Stimulated activated CD8-positive, alpha-beta memory T cell treated with anti-CD3 and anti-CD28 coated beads, Interleukin-15, amount 100 ng/mL, for 24 hours (primary cell): ENCODE measurements at places on chromosomes 12 and 14.

DNA sequence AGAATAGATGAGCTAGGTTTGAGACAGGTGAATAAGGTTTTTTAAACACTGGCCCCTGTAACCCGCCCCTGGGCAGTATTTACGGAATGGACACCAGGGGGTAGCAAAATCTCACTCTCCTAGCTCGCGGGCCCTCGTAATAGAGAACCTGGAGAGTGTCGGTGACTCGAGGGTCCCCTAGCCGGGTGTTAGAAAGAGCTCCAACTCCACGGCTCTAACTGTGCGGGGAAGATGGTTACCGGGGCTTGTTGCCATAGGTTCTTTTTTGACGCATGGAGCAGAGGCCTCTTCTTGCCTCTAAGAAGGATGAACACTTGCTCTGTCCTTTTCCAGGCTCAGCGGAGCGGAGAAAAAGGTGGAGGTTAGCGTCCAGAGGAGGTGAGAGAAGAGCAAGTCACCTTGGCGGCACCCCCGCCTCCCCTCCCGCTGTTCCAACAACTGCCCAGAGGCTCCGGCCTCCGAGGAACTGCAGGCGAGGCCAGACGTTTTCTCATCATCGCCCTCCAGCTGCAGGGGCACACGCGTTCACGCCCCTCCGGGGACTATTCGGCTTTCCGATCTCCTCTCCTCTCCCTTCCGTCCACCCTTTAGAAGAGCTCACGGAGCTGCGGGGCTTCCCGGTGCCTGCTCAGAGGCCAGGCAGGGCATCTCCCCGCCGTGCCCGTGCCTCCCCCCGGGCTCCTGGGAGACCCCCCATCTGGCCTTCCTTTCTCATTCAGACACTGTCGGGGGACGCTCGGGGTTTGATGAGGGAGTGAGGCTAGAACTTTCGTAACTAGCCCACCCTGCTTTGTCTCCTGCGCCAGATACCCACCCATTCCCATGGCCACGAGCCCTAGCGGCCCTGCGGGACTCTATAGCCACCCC is 1.4 kb upstream of the ARHGEF40 start:
- no peak for DNase-seq

- no peak for DNase-seq
Observed at GRCh38 chr12:81176796-81177195, 98.9 kb downstream of the ACSS3 start.

DNA sequence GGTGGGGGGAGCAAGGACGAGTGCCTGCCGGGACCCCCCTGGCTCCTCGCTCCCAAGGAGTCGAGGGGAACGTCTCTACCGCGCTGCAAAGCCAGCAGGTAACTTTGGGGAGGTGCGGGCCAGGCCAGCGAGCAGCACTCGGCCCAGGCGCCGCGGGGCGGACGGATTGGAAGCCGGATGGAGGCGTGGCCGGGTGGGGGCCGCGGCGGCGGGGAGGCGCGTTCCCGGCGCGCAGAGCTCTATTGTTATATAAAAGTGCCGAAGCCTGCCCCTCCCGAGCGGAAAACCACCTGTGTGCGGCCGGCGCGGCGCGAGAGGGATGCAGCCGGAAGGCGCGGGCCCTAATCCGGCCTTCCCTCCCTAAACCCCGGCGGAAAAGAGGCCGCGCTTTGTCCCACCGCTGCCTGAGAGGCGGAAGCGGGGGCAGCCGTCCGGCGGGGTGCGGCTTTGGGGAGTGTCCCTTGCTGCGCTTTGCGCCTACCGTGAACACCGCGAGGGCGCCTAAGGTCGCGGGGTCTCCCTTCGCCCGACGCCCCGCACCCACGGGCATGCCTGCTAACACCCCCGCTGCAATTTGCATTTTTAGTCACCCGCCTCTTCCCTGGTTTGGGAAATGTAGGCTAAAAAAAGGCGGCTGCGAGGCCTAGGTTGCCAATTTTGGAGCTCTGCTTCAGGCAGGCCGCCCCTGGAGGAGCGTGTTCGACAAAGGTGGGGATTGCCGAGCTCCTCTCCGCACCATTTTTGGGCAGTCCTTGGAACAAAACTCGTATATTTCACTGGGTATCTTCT is 1.7 kb upstream of the DUSP6 start:
- DNase-seq: peak; percentile 31

DNA sequence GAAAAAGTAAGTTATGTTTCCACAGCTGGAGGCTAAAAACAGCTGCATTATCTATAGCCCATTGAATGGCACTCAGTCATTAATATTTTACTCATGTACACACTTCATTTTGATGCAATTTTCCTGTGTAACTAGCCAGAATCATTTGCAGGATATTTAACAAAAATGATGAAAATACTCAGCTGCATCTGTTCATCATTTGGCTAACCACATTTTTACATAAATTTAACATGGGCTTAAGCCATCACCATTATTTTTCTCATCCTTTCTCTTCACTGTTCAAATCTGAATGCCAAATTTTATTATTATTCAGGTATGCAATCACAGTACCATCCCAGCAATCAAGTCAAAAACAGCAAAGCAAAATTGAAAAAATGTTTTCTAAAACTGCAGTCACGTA is 41.8 kb downstream of the ATXN7L3B start:
- no peak for DNase-seq

GRCh38 chr12:129075460-129076208 is 222.4 kb downstream of the GLT1D1 start:
- DNase-seq: no peak

GRCh38 chr14:50676814-50677516 is 8.9 kb upstream of the SAV1 start:
- DNase-seq: no peak

DNA sequence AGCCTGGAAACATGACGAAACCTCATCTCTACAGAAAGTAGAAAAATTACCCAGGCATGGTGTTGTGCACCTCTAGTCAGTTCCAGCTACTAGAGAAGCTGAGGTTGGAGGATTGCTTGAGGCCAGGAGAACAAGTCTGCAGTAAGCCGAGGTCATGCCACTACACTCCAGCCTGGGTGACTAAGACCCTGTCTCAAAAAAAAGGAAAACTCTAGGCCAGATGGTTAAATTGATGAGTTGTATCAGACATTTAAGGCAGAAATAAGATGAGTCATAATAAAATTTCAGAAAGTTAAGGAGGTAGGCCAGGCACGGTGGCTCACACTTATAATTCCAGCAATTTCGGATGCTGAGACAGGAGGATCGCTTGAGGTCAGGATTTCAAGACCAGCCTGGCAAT is 10.7 kb downstream of the EIF2S1 start:
- no peak for DNase-seq

GRCh38 chr12:91007531-91008290 is 2.9 kb upstream of the EPYC start:
- DNase-seq: no peak

DNA sequence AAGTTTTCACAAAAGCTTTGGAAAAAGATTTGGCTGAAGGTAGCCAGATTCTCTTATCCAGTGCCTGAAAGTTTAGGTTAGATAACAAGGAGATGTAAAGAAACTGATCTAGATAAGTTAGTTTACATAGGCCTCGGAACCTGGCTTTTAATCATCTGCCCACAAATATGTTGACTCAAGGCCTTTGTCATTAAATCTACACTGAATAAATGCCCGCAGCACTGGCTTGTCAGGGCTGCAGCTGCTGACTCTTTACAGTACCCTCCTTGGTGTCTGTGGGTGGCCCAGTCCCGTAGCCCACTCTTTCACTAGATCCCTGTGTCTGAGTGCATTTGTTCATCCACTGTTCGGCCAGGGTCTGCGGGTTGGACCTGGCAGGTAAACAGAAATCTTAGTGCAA is 58.0 kb downstream of the TMEM116 start:
- DNase-seq: no peak

- DNase-seq: no peak
Observed at GRCh38 chr14:101849640-101850039, 88.1 kb downstream of the PPP2R5C start.

GRCh38 chr14:94027566-94028449 is 1.7 kb downstream of the OTUB2 start:
- DNase-seq: no peak

DNA sequence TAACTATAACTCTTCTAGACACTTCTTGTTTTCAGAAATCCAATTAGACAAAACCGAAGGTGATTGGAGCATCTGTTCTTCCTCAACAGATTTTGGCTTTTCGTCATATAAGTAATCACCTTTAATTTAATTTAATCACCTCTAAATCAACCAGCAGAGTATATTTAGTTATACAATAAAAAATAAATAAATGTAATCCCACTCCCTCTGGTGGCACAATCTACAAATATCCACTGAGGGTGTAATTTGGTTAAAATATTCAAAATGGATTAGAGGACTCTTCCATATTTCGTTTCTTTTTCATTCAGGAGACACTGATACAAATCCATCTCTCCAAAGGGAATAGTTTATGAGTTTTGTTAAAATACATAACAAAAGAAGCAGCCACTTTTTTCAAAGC is 18.3 kb upstream of the SLC35F4 start:
- no peak for DNase-seq

DNA sequence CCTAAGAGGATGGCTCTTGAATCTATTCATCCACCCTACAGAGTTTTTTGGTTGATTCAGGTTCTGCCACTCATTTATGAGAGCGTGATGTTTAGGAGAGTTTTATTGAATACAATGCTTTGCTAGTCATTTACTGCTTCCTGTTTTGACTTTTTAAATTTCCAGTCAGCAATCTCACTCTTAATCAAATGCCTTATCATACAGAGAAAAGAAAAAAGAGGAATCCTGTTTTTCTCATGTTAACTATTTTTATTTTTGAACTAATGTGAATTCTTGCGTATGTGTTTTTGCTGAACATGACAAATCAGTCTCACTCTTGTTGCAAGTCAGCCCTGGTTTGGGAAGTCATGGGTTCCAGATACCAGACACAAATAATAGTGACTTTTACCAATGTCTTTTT is 22.1 kb upstream of the LGMN start:
- no peak for DNase-seq

- no peak for DNase-seq
Observed at GRCh38 chr12:129184127-129184928, 331.1 kb downstream of the GLT1D1 start.

DNA sequence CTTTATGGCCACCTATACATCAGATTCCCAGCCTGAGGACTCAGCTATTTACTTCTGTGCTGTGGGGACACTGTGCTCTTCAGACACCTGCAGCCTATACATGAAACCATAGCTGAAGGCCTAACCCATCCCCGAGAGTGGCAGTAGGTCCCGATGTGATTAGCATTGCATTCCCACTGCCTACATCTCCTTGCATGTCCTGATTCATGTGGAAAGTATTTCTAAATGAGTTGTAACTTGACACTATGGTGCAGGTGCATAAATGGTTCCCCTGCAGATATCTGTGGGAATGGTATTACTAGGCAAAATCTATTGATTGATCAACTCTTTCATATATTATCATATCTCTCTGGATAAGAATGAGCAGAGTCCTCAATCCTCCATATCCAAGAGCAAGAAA is 433.5 kb downstream of the DAD1 start:
- no peak for DNase-seq

- no peak for DNase-seq
Observed at GRCh38 chr14:94157197-94157596, 16.9 kb upstream of the PPP4R4 start.

- no peak for DNase-seq
Observed at GRCh38 chr14:54447231-54447692, 6.1 kb upstream of the CNIH1 start.

- no peak for DNase-seq
Observed at GRCh38 chr14:34649344-34649743, 19.4 kb upstream of the SNX6 start.

DNA sequence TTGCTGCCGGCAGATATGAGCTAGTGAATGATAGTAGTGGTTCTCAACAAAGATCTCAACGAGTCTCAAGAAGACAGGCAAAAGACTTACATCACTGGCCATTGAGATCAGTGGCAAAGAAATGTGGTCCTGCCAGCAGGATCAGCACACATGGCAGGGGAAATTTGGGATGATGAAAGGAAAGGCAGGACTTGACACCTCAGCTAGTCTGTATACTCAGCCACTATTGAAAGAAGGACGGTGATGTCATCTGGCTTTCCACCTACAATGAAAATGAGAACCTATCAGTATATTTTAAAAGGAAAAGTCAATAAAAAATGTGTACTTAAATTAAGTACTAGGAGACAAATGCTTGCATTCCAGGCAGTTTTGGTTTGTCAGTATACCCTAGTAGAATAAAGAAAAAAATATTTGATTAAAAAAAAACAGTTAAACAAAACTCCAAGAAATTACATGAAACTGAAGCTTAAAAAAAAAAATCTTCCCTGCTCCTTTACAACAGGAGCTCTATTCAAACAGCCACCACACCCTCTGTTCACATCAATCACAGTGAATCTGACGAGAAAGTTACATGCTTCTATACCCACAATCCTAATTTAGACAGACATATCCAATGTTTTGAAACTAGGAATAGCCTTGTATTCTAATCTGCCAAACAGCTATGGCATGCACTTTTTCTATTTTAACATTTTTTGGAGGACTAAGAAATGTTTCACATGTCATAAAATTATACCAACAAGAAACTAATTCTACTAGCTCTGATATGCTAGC is 34.9 kb downstream of the RAD9B start:
- DNase-seq: no peak

- DNase-seq: no peak
Observed at GRCh38 chr14:61516964-61517653, 178.2 kb upstream of the HIF1A start.

DNA sequence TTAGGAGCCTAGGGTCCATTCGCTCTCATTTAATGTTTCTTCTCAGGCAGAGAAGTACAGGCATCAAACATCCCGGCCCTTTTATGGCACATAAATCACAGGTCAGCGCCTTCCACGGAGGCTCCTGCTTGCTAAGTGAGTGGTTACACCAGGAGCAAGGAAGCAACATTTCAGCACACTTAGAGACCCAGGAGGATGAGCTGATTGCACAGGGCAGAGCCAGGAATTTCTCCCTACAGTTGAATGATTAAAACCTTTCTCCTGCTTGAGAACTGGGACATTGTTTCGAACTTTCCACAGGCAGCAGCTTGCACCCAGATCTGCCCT is 233.4 kb downstream of the SPTSSA start:
- no peak for DNase-seq

GRCh38 chr12:79707830-79708229 is 17.1 kb upstream of the PAWR start:
- no peak for DNase-seq

DNA sequence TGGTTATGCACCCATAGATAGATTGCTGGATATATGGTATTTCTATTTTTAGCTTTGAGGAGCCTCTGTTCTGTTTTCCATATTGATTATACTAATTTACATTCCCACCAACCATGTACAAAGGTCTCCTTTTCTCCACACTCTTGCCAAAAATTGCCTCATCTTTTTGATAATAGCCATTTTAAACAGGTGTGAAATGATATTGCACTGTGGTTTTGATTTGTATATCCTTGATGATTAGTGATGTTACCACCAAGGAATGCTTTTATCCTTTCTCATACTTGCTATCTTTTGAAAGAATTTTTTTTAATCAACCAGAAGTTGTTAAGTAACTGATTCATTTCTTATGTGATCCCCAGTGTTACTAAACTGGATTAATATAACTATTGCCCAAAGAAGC is 60.0 kb downstream of the BBS10 start:
- no peak for DNase-seq

GRCh38 chr14:67674139-67674479 is 323 bp downstream of the VTI1B start:
- DNase-seq: peak; percentile 18
